ENCODE measurements at places on chromosomes 1 and 21. TPM values are rescaled to one million over a fixed set of nuclear protein-coding genes. Genes with fewer than 3 reads are reported as not detected.
A peak's percentile ranks its signal among the peaks of the same experiment; 100 is the strongest.

DNA sequence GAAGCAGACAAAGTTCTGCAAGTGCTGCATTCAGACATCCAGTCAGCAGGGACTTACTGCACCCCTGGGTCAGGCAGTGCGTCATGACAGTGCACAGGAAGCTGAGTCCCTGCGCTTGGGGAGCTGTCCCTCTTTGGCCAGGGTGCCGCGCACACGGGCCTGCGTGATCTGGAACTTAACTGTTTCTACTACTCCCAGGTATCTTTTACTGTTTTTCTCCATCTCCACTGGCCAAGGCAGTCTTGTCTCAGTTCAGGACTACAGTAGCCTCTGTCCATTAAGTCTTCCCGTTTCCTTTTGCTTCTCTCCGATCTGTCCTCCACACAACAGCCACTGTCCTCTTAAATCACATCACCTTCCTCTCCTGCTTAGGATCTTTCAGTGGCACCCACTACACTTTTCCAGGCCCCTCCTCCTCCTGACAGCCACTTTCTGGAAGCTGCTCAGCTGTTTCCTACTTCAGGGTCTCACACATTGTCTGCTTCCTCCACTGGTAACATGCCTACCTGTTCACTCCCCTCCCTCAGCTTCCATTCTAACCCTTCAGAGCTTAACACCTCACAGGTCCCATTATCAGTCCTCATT, 15.9 kb downstream of the ERRFI1 start:
- no peak overlapping the region for H3K4me3 ChIP-seq
- H3K27me3 ChIP-seq = no peaks in the 10 kb centered on the region
- peaks cover 2% of the 10 kb centered on the region for H3K4me1 ChIP-seq
- no peak for DNase-seq
- H3K36me3 ChIP-seq = no peaks in the 10 kb centered on the region

Gene RGS1
- total RNA-seq = 387 TPM

DNA sequence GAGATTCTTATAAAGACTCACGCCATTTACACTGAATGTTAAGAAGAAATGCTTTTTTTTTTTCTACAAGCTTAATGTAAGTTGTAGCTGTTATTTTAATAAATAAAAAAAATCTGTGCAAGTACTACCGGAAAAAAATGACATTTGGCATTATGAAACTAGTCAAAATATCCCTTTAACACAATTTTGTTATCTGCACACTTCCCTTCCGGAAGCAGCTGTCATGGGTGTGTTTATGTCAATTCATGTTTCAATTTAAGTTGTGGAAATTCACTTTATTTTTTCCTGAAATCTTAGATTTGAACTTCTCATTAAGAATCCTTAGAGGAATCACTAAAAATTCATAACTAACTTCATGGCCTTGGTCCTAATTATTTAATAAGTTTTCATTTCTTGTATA, 308.1 kb downstream of the KCTD3 start:
- no peaks in the 10 kb centered on the region for H3K36me3 ChIP-seq
- no peak for DNase-seq
- no peaks in the 10 kb centered on the region for H3K27me3 ChIP-seq
- no peak overlapping the region for H3K4me3 ChIP-seq
- H3K27ac ChIP-seq = no peak overlapping the region

- no peak overlapping the region for H3K27ac ChIP-seq
- no peak overlapping the region for H3K4me3 ChIP-seq
- no peaks in the 10 kb centered on the region for H3K4me1 ChIP-seq
- no peaks in the 10 kb centered on the region for H3K36me3 ChIP-seq
Observed at GRCh38 chr1:228309326-228310067, 97.1 kb downstream of the TRIM11 start.

Gene CFHR4
- total RNA-seq = not detected

Gene MEX3A
- not detected for total RNA-seq

Gene OR2C3
- total RNA-seq = not detected

DNA sequence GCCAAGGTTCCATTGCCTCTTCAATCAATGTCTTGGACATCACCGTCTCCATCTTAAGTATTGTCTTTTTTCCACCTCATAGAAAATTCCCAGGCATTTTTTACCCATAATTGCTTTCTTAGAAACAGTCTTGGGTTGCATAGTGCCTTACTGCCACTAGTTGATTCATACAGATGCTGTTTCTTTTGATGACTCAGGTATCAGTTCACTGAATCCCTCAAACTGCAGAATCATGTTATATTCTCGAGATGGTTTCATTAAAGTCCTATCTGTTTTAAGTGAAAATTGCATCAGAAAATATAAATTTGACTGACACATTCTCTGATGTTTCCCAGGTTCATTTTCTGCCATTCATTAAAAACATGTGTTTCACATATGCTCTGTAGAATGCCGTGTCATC, 1489.1 kb downstream of the BRINP3 start:
- H3K27ac ChIP-seq = no peak overlapping the region
- H3K4me3 ChIP-seq = no peak overlapping the region
- H3K36me3 ChIP-seq = no peaks in the 10 kb centered on the region
- H3K4me1 ChIP-seq = no peaks in the 10 kb centered on the region
- no peaks in the 10 kb centered on the region for H3K27me3 ChIP-seq

DNA sequence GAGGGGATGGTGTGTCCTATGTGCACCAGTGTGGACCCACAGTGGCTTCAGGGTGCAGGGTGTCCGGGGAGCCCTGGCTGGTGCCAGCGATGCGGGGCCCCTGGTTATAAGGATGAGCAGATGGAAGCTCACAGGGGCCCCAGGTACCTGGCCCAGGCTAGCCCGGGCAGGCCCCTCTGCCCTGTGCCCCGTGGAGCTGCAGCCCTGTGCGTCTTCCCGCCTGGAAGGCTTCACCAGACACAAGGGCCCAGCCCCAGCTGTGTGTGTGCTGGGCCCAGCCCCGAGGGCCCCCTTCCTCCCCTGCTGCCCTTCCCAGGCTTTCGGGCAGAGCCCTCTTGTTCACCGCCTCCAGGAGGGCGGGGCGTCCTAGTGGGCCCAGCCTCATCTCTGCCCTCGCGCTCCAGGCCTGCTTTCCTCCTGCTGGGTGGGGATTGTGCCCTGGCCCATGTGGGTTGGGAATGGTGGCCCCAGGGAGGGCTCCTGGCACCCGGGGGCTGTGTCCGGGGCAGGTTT, 15.9 kb downstream of the PFKL start:
- no peak overlapping the region for H3K27ac ChIP-seq
- no peak for DNase-seq
- H3K36me3 ChIP-seq = peaks cover 2% of the 10 kb centered on the region
- peaks cover 5% of the 10 kb centered on the region for H3K4me1 ChIP-seq
- no peaks in the 10 kb centered on the region for H3K27me3 ChIP-seq

Gene OR2L8
- total RNA-seq = 0.62 TPM

- DNase-seq = no peak
- H3K4me1 ChIP-seq = peaks cover 5% of the 10 kb centered on the region
- no peak overlapping the region for H3K27ac ChIP-seq
- H3K36me3 ChIP-seq = peaks cover 9% of the 10 kb centered on the region
Observed at GRCh38 chr1:40789342-40789598, 5.7 kb downstream of the KCNQ4 start.

DNA sequence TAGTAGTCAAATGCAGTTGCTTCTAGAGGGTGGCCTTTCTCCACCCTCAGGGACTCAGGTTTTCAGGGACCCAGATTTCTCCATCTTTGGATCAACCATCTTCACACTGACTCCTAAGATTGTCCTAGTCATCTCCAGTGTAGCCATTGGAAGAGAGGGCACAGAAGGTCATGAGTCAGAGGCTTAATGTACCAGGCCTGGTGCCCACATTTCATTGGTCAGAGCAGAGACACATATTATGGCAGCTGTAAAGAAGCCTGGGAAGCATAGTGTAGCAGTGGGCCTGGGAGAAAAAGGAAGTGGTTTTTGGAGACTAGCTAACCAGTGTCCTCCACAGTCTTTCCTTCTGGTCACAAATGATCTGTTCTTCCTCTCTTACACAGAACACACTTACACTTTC, 122.5 kb downstream of the GIPC2 start:
- H3K27me3 ChIP-seq = peaks cover 10% of the 10 kb centered on the region
- no peaks in the 10 kb centered on the region for H3K36me3 ChIP-seq
- H3K4me1 ChIP-seq = no peaks in the 10 kb centered on the region
- H3K27ac ChIP-seq = no peak overlapping the region

Gene WNT3A
- total RNA-seq = not detected

DNA sequence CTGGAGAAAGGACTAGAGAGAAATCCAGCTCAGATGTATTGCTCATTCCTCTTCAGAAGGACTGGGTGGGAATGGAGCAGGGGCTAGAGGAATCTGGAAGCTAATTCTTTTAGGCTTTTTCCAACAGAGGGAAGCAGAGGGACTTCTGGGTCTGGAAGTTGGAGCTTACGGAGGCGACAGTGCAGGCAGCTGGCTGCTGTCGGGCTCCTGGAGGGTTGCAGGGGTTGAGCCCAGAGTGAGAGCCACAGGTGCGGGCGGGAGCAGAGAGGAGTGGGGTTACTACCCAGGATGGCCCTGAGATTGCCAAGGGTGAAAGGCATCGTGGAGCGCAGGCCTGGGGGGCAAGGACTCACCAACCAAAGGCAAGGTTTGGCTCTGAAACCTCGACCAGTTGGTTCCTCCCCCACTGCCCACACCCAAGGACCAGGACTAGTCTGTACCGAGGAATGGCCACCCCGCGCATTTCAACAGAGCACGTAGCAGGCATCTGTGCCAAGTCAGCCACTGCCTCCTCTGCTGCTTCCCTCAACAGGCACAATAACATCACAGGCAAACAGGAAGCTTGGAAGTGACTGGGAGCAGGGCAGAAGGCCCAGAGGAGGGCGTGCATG, 22.7 kb upstream of the EDN2 start:
- H3K4me1 ChIP-seq = peaks cover 13% of the 10 kb centered on the region
- H3K27me3 ChIP-seq = no peaks in the 10 kb centered on the region
- H3K36me3 ChIP-seq = peaks cover 6% of the 10 kb centered on the region
- H3K27ac ChIP-seq = no peak overlapping the region
- H3K4me3 ChIP-seq = no peak overlapping the region

GRCh38 chr1:8525216-8525557, 207.3 kb downstream of the SLC45A1 start:
- no peak for DNase-seq
- no peak overlapping the region for H3K27ac ChIP-seq
- peaks cover 31% of the 10 kb centered on the region for H3K4me1 ChIP-seq
- no peak overlapping the region for H3K4me3 ChIP-seq
- peaks cover 8% of the 10 kb centered on the region for H3K36me3 ChIP-seq

GRCh38 chr1:168550971-168551370, 7.2 kb upstream of the XCL2 start:
- no peaks in the 10 kb centered on the region for H3K27me3 ChIP-seq
- DNase-seq = no peak
- no peaks in the 10 kb centered on the region for H3K4me1 ChIP-seq
- peaks cover 5% of the 10 kb centered on the region for H3K36me3 ChIP-seq

DNA sequence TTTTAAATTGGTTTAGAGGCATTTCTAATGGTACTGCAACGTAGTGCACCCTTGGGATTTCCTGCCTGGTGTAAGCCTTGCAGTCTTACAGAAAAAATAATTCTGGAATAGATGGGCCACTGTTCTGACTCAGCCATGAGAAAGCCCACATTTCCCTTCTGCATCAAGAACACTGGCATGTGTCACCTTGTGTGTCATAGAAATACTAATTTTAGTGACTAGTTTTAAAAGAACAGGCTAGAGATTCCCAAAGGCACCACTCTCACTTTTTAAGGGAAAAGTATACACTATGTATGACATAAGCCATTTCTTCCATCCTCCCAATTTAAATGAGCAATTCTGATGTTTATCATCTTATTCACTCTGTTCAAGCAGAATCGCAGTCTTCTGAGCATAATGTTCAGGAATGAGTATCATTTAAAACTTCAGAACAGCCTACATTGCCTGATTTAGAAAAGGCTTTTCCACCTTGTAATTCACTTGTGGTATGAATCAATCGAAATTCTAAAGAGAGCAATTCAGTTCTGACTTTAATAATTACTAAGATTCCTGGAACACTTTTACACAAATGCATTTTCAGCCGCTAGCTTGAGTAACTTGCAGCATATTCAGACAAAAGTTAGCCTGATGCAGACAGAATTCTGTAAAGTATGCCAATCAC, 18.8 kb downstream of the RGS13 start:
- no peaks in the 10 kb centered on the region for H3K36me3 ChIP-seq
- H3K27me3 ChIP-seq = peaks cover 20% of the 10 kb centered on the region
- no peak overlapping the region for H3K27ac ChIP-seq
- no peak for DNase-seq
- no peak overlapping the region for H3K4me3 ChIP-seq
- no peaks in the 10 kb centered on the region for H3K4me1 ChIP-seq

Gene PUM1
- 186 TPM for total RNA-seq

Gene IFI44L
- 25.2 TPM for total RNA-seq

- no peaks in the 10 kb centered on the region for H3K4me1 ChIP-seq
- H3K27me3 ChIP-seq = no peaks in the 10 kb centered on the region
Observed at GRCh38 chr1:82542141-82542540, 741.4 kb downstream of the ADGRL2 start.

DNA sequence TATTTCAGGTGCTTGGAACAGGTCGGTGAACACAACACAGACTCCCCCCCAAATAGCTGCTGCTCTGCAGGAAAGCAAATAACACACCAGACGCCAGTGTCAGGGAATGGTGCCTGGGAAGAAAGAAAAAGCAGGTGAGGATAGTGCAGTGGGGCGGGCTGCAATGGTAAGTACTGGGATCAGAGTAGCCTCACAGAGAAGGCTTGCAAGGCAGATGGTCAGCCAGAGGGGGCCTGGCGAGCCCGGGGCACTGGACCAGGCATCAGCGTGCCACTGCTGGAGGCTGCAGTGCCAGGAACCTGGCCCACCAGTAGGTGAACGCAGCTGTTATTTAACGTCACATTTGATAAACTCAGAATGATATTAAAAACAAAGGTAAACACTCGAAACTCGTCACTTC, 60.0 kb downstream of the POFUT2 start:
- H3K4me3 ChIP-seq = peak overlapping the region; percentile 52
- H3K36me3 ChIP-seq = peaks cover 2% of the 10 kb centered on the region

Gene C1QC
- total RNA-seq = not detected

GRCh38 chr1:159743651-159744410, 29.4 kb upstream of the CRP start:
- H3K27ac ChIP-seq = no peak overlapping the region
- H3K4me3 ChIP-seq = no peak overlapping the region
- no peak for DNase-seq
- H3K4me1 ChIP-seq = no peaks in the 10 kb centered on the region
- peaks cover 29% of the 10 kb centered on the region for H3K27me3 ChIP-seq

GRCh38 chr1:6969106-6969505, 183.9 kb downstream of the CAMTA1 start:
- H3K27ac ChIP-seq = no peak overlapping the region
- no peak overlapping the region for H3K4me3 ChIP-seq
- peaks cover 81% of the 10 kb centered on the region for H3K27me3 ChIP-seq
- DNase-seq = no peak

Gene CFHR2
- not detected for total RNA-seq

GRCh38 chr1:63601463-63601862, 8.3 kb downstream of the PGM1 start:
- peaks cover 21% of the 10 kb centered on the region for H3K4me1 ChIP-seq
- H3K27me3 ChIP-seq = no peaks in the 10 kb centered on the region
- H3K27ac ChIP-seq = peak overlapping the region; percentile 47
- DNase-seq = no peak
